Ammon's horn (tissue), 1 donor: ENCODE measurements at places on chromosomes 4 and X.
A peak's percentile ranks its signal among the peaks of the same experiment; 100 is the strongest.

- DNase-seq: no peak
These were observed 22.4 kb downstream of the NEXMIF start for GRCh38 chrX:74902806-74903205.

DNA sequence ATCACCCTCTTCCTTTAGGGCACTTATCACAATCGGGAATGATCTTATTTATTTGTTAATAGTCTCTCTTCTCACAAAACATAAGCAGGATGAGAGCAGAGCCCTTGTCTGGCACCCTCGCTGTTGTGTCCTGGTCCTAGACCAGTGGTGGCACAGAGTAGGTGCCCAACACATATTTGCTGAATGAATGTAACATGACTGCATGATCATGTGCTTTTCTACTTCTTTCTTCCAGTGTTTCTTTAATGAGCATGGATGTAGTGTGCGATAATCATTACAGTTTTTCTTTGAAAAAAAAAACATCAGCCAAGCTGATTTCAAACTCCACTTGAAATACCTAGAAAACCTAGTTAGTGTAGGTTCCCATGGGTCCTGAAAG, 164.1 kb downstream of the CHIC2 start:
- no peak for DNase-seq

GRCh38 chr4:54192811-54193210, 36.3 kb upstream of the PDGFRA start:
- DNase-seq: no peak

- DNase-seq: peak; percentile 20
These were observed 100.5 kb downstream of the CLNK start for GRCh38 chr4:10584042-10584441.

DNA sequence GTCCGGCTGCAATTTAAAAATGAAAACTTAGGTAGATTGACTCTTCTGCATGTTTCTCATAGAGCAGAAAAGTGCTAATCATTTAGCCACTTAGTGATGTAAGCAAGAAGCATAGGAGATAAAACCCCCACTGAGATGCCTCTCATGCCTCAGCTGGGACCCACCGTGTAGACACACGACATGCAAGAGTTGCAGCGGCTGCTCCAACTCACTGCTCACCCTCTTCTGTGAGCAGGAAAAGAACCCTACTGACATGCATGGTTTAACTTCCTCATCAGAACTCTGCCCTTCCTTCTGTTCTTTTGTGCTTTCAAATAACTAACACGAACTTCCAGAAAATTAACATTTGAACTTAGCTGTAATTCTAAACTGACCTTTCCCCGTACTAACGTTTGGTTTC, 41.0 kb downstream of the MAP7D3 start:
- no peak for DNase-seq

DNA sequence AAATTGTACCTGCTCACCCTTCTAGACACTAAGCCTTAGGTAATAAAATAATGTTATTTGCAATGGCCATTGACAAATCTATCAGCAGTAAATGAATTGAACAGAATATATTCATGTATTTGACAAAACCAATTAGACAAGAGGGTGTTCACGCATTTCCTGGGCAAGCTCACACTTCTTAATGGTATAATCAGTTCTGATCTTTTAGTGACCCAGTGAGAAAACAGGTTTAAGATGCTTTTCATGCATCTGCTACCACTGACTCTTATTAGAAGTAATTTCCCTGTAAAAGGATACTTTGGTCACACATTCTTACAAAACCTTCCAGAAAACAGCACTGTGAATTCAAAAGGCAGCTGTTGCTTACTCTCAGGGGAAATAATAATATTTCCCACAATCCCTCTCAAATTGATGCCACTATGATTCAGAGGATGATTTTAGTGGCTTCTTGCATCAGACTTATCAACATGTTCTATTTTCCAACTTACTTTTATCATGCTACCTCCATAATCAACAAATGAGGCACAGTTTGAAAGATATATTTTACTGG, 313.9 kb upstream of the NWD2 start:
- no peak for DNase-seq

GRCh38 chrX:7115557-7115956, 32.0 kb upstream of the STS start:
- DNase-seq: no peak

GRCh38 chr4:139844057-139844456, 178.4 kb downstream of the MGST2 start:
- no peak for DNase-seq

- no peak for DNase-seq
These were observed 40.0 kb downstream of the CHRDL1 start for GRCh38 chrX:110755611-110756010.

DNA sequence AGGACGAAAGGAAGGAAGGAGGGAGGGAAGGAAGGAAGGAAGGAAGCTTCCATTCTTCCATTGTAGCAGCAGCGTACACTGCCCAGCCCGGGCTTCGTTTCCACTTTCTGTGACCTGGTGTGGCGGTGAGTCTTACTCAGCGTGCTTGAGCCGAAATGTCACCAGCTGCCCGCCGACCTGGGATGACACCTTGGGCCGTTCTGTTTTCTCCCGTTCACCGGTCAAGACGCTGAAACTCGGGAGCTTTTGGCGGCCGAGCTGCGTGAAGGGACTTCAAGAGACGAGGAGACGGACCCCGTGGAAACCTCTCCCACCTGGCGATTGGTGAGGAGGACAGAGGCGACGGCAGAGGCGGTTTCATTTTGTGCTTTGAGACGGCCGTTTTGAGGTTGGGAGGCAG, 47.1 kb upstream of the PPP2R3B start:
- no peak for DNase-seq

- no peak for DNase-seq
These were observed 221.1 kb downstream of the BMPR1B start for GRCh38 chr4:94978904-94979303.

- no peak for DNase-seq
These were observed 75.4 kb downstream of the FBXW7 start for GRCh38 chr4:152460488-152460887.

GRCh38 chr4:125254106-125254505, 60.6 kb upstream of the FAT4 start:
- no peak for DNase-seq

- DNase-seq: peak; percentile 35
These were observed 37.7 kb upstream of the FAT1 start for GRCh38 chr4:186761393-186761792.

- no peak for DNase-seq
These were observed 2.5 kb upstream of the UGT2A3 start for GRCh38 chr4:68954126-68954525.

GRCh38 chrX:68365341-68365740, 68.0 kb downstream of the OPHN1 start:
- peak; percentile 8 for DNase-seq

GRCh38 chr4:17932041-17932440, 89.5 kb downstream of the LCORL start:
- no peak for DNase-seq
